ENCODE measurements at places on chromosomes 1 and 21.

GRCh38 chr1:65398083-65398482, 22.4 kb upstream of the LEPR start:
- no peak for DNase-seq

GRCh38 chr21:44912158-44912473, 8.6 kb downstream of the ITGB2 start:
- DNase-seq: no peak

DNA sequence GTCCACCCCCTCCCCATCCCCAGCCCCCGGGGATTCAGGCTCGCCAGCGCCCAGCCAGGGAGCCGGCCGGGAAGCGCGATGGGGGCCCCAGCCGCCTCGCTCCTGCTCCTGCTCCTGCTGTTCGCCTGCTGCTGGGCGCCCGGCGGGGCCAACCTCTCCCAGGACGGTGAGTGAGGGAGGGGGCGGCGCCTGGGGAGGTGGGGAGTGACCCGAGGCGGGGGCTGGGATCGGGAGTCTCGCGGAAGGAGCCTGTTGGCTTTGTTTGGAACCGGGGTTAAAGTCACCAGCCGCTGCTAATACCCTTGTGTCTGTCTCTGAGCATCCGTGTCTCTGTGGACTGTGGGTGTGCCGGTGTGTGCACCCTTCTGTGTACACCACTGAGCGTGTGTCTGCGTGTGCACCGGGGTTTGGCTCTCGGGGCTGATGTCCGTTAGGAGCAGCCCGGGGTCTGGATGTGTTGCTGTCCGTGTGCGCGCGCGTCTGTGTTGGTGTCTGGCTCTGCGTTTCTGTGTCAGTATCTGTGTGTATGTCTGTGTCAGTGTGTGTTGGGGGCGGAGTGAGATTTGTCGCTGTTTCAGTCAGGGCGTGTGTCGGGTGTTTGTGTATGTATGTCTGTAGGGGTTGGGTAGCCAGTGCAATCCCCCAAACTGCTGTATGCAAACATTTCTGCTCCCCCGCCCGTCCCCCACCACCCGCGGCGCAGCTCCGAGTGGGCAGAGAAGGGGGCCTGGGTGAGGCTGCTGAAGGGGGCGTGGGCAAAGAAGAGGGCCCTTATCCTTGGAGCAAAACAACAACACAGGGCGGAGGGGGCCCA, 480 bp downstream of the CADM3 start:
- no peak for DNase-seq

DNA sequence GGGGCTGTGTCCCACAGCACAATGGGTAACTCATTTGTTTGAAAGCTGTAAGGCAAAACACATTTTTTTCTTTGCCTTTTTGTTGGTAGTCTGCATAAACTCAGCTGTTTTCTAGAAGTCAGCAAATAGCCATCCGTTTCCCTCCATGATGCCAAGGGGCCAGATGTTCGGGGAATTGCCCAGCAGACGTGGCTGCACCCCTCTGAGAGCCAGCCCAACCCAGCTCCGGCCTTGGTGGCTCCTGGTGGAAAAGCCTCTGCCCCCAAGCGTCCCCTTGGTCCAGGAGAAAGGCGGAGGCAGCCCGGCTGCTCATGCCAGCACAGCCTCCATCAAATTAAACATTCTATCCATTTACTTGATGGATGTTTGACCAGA, 58.4 kb upstream of the ADARB1 start:
- DNase-seq: no peak

DNA sequence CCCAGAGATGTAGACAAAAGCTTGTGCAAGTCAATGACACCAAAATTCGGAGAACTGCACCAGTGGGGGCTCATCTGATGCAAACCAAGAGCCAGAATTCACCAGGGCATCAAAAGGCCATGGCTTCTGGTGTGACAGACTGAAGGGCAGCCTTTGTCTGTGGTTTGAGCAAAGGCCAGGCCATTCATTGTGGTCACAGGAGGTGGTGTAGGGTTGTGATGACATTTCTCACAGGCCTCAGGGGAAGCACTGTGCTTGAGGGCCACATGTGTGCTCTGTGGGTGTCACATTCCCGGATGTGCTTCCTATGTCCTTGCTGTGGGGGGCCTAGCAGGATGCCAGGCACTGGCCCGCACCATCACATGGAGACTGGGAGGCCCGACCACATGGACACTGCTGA, 22.5 kb upstream of the KCNE1 start:
- DNase-seq: no peak

GRCh38 chr1:27872802-27873551, 633 bp downstream of the THEMIS2 start:
- DNase-seq: no peak

GRCh38 chr1:214107322-214108096, 119.7 kb downstream of the PROX1 start:
- DNase-seq: no peak

DNA sequence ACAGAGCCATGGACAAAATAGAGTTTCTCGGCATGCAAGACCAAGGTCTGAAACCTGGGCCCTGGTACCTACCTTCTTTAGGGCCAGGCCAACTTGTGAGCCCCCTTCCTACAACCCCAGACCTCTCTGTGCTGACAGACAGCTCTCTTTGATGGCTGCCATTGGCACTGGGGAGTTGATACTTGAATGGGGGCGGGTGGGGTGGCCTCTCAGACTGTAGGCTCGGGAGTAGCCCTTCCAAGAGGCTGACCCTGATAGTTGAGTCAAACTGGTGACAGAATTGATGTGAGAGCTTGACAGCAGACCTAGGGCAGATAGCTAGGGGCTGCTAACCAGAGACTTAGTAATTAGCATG, 44.7 kb upstream of the PSEN2 start:
- DNase-seq: no peak

DNA sequence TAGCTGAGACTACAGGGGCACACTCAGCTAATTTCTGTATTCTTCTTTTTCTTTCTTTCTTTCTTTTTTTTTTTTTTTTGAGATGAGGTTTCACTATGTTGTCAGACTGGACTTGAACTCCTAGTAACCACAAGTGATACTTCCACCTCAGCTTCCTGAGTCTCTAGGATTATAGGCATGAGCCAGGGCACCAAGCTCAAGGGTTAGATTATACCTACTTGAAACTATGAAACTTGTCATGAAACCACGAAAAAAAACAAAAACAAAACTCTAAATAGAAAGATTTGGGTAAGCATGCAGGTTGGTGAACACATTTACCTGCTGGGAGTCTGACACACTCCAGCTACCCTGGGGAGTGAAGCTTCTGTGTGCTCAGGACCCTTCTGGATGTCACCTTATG, 2250.4 kb downstream of the MRPL39 start:
- no peak for DNase-seq

- DNase-seq: no peak
These were observed 871 bp upstream of the PSMA5 start for GRCh38 chr1:109427171-109427467.

DNA sequence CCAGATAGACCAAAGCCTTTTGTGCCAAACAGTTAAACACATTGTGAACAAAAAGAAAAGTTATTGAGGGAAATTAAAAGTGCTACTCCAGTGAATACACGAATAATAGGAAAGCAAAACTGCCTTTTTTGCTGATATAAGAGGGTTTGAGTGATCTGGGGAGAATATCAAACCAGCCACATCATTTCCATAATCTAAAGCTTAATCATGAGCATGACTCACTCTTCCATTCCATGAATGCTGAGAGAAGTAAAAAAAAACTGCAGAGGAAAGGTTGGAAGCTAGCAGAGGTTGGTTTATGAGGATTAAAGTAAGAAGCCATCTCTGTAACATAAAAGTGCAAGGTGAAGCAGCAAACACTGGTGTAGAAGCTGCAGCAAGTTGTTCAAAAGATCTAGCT, 350.6 kb upstream of the NCAM2 start:
- no peak for DNase-seq

DNA sequence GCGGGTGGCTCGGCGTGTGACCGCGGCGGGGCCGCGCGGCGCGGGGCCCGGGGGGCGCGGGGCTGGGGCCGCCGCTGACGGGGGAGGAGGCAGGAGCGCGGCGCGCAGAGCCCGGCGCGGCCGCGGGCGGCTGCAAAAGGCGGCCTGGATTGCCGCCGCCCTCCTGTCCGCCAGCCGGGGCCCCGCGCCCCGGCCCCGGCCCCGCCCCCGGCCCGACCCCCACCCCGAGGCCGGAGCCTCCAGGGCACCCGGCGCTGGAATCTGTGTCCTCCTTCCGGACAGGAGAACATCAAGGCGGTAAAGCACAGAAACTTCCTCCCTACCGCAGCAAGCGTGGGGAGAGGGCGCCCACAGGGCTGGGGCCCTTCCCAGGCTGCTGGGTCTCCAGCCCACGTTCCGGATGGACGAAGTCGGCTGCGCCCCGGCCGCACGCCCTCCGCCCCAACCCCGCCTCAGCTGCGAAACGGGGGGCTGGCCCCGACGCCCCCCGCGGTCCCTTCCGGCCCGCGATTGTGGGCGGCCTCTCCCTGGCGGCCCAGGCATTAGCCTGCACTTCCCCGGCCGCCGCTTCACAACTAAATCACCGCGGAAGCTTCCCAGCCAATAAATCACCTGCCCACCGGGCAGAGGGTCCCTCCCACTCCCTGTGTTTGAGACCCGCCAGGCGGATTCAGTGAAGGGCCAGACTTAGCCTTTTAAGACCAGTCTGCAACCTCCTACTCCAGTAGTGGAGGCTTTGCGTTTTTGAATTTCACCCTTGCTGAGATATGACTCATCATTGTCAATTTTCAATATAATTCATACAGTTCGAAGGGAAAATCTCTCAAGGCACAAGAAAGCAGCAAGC, 106.0 kb downstream of the SLC45A1 start:
- peak; percentile 49 for DNase-seq

- no peak for DNase-seq
These were observed 34.4 kb upstream of the RNF19B start for GRCh38 chr1:32998997-32999396.

GRCh38 chr1:1004780-1005697, 5.1 kb upstream of the HES4 start:
- no peak for DNase-seq

DNA sequence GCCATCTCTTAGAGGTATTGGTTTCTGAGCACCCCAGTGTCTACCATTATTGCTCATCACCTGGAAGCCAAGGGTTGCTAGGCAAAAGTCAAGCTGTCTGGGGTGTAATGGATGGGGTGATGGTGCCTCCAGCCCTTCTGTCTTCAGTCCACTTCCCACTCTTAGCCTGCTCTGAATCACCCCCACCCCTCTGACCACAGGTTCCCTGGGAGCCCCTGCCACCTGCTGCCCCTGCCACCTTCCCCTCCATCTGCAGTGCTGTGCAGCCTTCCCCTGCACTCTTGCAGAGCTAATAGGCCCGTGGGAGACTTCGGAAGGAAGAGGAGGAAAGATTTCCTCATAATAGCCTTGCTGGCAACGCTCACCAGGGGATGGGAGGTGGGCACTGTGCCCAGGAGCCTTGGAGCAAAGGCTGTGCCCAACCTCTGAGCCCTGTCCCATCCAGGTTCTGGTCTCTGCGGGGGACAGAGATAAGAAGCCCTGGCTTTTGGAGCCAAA, 35.5 kb downstream of the CAPN2 start:
- no peak for DNase-seq

DNA sequence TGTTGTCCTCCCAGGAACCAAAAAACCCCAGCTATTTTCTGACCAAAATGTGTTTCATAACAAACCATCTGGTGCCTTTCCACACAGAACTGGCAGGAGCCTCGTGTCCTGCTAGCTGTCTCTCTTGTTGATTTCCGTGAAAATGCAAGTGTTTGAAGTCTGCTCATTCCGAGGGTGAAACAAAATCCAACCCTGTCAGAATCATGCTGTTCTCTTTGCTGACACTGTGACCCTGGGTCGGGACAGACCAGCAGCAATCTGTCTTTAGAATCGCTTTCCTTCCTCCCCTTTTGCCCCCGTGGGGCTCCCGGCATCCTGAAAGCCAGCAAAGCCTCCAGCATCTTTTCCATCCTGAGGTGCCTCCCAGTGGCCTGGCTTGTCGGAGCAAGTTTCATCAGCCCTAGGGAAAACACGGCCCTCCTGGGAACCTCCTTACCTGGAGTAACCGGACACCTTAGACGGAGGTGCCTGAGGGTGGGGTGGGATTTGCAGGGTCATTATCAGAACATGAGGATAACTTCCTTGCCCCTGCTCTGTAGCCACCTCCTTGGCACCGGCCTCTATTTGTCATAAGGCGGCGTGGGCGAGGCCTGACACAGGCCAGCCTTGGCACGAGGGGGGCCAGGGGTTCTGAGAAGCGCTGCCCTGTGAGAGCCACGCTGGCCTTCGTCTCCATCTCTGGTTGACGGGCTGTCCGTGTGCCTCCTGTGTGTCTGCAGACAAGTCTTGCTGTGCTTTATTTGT, 24.9 kb downstream of the LDLRAP1 start:
- DNase-seq: no peak

DNA sequence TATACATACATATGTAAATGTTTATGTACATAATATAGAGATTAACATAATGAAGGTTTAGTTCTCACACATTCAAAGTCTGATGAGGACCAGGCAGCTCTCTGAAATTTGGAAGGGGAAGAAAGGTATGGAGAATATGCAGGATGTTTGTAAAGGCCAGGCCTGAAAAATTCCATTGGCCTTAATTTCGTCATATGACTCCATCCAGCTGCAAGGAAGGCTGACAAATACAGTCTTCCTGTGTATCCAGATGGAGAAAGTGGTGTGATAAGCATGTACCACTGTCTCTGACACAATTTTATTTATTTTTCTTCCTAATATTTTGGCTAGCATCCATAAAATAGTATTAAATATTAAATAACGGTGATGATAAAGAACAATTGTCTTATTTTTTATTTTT, 6.3 kb upstream of the SGIP1 start:
- no peak for DNase-seq

DNA sequence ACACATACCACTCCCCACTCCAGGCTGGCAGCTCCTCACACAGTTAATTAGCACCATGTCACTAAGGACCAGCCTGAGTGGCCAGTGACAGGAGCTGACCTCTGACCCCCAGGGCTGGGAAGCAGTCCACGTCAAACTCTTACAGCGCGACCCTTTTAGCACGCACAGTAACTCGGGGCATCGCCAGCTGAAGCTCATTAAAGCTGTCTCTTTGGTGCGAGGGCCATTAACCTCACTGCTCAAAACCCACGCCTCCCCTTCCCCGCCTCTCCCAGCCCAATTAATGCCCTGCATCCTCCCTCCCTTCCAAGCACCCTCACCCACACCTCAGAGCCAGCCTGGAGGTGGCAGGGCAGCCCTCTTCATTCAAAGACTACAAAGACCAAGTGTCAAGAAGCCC, 31.7 kb downstream of the DMAP1 start:
- no peak for DNase-seq

DNA sequence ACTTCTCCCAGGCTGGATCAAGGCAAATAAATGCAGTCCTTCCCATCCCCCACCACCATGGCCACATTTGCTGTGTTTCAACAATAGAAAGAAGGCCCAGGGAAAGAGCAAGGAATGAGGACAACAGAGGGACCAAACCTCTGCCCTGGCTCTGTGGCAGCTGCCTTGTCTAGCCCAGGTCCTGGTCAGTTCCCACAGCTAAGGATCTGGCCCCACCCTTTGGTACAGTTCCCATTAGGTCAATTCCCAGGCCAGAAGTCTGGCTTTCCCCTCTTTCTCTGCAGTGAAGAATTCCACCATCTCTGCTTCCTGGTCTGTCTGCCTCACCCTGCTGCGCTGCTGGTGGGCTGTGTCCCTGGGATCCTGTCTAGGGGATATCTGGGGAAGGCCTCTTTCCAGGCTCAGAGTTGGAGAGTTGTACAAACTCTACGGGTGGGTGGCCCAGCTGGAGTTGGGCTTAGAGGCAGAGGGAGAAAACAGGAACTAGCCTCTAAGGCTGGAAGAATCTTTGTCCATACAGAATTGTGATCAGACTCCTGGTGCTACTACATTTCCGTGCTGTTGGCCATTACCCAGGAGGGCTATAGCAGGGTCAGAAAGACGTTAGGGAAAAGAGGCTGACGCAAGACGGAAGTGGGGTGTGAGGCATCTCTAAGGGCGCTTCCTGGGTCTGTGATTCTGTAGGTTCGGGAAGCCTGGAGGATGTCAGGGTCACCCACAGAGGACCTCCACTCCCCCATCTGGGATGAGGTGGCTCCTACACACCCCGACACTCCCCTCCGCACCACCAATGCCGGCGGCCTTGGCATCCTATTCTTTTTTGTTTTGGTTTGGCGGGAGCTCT, 953 bp upstream of the NDUFS2 start:
- DNase-seq: no peak
